ENCODE measurements at places on chromosomes 3 and 15. TPM values are rescaled to one million over a fixed set of nuclear protein-coding genes. Genes with fewer than 3 reads are reported as not detected.

Gene MYH15
- 7.3 TPM for total RNA-seq

Gene ALDH1L1
- 12.9 TPM for total RNA-seq

Gene TRNT1
- 21.3 TPM for total RNA-seq

Gene RAB6B
- 0.51 TPM for total RNA-seq

Gene CKMT1B
- 0.20 TPM for total RNA-seq

Gene CCNDBP1
- total RNA-seq = 41.6 TPM

Gene NUP210
- 0.39 TPM for total RNA-seq

All from HT1080 (cell line).